Dorsolateral prefrontal cortex (tissue), 122 donors: ENCODE measurements at places on chromosomes 1 and 21.

GRCh38 chr1:182569939-182570610 lies 19.0 kb downstream of the RNASEL start:
- DNase-seq, result no peak

GRCh38 chr1:226111883-226112261 lies 49.4 kb downstream of the H3-3A start:
- no peak for DNase-seq

- no peak for DNase-seq
These were observed 673.4 kb upstream of the ADGRL4 start for GRCh38 chr1:79679916-79680315.

DNA sequence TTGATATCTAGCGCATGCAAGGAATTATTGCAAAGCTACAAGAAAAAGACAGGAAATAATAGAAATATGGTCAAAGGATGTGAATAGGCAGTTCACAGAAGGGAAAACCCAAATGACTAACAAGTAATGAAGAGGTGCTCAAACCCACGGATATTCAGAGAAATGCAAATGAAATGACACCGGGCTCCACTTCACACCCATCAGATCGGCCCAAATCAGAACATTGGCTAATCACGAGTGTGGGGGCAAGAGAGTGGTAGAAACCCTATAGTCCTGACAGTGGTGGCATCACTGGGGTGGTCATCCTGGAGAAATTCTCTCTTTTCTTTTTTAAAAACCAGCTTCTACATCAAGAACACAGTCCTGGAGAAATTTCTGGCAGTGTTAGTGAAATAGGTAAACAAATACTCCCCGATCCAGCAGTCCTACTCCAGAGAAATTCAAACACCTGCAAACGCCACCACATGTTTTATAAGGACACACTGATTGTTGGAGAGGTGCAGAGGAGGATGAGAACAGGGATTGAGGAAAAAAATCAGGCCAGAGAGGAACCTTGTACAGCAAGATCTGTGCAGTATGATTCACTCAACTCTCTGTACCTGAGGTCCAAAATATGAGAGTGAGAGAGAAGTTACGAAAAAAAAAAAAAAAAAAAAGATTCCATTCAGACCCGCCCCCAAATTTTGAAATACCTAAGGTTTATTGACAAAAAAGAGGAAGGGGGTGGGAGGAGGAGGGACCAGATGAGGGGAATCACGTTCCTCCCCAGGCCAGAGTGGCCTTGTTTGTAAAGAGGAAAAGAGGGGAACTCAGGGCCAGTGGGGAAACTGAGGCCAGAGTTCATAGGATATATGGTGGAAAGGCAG lies 9.2 kb upstream of the TNFRSF1B start:
- DNase-seq, result no peak

DNA sequence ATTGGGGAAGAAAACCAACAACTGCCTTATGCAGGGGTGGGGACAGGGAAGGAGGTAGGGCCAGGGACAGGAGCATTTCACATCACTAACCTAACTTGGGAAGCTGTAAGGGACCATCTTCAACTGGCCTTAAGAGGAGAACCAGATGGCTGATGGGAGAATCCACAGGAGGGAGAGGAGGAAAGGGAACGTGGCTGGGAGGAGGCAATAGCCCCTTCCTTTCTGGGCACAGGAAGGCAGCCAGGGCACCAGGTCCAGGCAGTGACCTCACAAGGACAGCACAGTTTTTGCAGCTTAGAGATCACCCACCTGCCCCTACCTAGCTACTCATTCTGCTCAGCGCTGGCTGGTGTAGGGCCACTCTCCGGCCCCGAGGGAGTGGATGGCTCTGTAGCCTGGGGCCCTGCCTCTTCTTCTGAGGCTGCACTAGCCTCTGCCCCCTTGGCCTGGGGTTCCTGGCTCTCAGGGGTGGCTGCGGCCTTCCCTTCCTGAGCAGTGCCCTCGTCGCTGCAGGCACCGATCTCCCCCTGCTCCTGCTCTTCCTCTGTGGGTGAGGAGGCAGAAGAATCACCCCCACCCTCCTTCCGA lies 1.7 kb downstream of the MARCKSL1 start:
- no peak for DNase-seq

GRCh38 chr21:24514081-24514733 lies 1093.1 kb downstream of the MRPL39 start:
- DNase-seq, result no peak

DNA sequence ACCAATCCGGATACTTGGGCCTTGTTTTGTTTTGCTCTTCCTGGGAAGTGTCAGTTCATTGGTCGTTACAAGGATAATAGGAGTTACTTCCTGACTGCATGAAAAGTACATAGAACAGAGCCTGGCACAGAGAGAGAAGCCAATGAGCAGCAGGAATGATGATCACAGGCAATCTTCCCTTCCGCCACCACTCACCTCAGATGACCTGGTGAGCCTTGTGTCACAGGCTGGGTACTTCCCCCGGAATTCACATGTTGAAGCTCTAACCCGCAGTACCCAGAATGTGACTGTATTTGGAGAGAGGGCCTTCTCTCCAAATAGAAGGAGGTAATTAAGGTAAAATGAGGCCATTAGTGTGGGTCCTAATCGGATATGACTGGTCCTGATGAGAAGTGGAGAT lies 18.8 kb upstream of the GPR137B start:
- no peak for DNase-seq

DNA sequence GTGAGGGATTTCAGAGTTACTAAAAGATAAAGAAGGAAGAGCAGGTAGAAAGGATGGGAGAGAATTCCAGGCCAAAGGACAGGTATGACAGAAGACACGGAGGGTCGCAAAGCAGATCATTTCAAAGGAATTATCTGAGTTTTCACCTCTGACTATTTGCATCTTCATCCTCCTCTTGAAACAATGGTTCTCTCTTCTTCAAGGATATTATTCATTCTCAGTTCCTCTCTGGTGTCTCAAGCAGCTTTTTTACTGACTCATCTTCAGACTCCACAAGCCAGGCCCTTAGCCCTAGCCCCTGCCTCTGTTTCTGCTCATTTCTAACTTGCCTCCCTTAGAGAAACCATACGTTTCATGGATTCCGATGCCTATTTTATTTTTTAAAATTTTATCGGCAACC lies 15.0 kb downstream of the DDX59 start:
- DNase-seq, result no peak

DNA sequence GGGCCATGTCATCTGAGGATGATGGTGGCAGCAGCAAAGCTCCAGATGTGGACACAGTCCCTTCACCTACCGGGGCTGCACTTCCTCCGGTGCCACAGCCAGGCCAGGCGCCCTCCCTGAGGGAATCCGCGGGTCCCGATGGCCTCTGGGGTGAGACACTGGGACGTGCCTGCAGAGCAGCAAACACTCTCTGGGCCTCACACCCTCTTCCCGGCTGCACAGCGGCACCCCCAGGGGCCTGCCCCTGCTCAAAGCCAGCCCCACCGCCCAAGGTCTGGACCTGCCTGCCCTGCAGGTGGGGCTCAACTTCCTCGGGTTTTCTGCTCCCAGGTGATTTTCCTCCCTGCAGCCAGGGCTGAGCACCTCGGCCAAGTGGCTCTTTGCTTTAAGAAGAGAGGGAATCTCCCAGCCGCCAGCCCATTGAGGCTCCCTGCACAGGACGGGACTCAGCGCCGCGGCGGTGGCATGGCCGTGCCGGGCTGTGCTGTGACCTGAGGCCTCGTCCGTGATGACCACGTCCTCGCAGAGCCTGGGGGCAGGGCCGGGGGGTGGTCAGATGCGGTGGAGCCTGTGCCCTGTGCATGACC lies 21.3 kb upstream of the COL18A1 start:
- no peak for DNase-seq

DNA sequence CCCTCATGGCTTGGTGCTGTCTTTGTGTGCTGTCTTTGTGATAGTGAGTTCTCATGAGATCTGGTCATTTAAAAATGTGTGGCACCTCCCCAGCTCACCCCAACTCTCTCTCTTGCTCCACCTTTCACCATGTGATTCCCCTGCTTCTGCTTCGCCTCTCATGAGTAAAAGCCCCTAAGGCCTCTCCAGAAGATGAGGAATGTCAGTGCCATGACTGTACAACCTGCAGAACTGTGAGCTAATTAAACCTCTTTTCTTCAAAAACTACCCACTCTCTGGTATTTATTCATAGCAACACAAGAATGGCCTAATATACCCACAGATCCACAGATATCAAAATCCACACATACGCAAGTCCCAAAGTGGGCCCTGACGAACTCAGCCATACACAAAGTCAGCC lies 88.9 kb upstream of the PPP2R5A start:
- DNase-seq, result no peak

GRCh38 chr1:236575523-236575922 lies 28.8 kb downstream of the HEATR1 start:
- no peak for DNase-seq

DNA sequence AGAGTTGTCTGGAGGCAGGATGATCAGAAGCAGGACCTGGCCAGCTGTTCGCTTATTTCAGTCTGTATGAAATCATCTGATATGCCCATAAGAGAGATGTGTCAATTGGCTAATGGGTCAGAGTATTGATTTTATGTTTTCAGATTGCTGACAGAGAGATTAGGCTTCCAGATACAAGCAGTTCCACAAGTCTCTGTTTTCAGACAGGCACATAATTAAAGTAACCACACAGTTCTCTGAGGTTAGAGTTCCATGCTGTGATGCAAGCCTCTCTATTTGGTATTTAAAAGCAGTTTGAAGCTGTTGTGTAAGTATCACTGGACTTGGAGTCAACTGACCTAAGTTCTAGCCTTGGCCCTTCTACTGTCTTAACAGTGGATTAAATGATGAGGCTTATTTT lies 50.1 kb downstream of the ATF6 start:
- DNase-seq, result no peak

GRCh38 chr1:35097224-35097623 lies 18.0 kb downstream of the ZMYM1 start:
- no peak for DNase-seq
